ENCODE measurements at places on chromosomes 7 and 10. TPM values are rescaled to one million over a fixed set of nuclear protein-coding genes. Genes with fewer than 3 reads are reported as not detected.
A peak's percentile ranks its signal among the peaks of the same experiment; 100 is the strongest.

GRCh38 chr7:104943502-104944343 lies 70.3 kb upstream of the KMT2E start:
- peak; percentile 77 for DNase-seq

Gene WNT16
- polyA plus RNA-seq: 0.07 TPM

Gene CALHM3
- polyA plus RNA-seq: not detected

DNA sequence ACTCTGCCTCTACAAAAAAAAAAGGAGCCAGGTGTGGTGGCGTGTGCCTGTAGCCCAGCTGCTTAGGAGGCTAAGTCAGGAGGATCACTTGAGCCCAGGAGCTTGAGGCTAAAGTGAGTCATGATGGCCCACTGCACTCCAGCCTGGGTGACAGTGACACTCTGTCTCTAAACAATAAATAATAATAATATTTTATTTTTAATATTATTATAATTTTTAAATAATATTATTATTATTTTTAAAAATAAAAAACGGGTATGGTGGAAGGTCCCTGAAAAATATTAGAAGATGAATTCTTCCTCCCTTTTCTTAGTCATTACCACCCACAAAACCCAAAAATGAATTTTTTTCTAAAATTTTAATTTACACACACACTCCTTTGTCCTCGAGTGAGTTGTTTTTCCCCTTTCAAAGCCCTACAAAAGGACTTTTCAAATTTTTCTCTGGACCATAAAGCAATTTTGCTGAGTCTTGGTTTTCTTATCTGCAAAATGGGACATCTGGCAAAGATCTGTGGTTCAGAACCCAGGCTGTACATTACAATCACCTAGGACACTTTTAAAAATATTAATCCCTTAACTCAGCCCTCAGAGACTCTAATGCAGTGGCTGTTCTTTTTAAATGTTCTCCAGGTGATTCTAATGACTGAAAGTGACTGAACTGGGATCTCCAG lies 174.0 kb upstream of the NEBL start:
- DNase-seq: no peak

DNA sequence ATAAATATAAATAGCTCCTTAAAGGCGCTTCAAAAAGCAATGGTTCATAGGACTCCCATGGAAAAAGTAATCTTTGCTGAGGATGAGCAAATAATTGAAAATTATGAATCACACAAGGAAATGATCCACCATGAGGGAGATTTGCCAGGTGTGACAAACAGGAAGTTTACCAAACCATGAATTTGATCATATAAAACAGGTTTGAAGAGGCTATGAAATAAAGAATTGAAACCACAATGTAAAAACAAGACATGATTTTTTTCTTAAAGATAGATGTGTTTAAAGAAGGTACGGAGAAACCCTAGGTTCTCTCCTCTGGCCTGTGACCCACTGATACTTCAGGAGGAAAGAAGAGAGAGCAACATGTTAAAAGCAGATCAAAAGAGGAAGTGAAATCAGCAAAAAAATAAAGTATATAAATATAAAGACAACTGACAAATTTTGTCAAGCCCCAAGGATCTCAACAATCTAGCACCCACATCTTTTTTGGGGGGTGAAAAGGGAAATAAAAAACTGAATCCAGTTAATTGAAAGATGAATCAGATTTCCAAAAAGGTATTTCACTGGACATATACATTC lies 111.3 kb upstream of the ASAH2 start:
- DNase-seq: no peak

GRCh38 chr7:149886018-149886415 lies 12.2 kb downstream of the ATP6V0E2 start:
- no peak for DNase-seq

Gene EVX1
- polyA plus RNA-seq: 0.07 TPM

DNA sequence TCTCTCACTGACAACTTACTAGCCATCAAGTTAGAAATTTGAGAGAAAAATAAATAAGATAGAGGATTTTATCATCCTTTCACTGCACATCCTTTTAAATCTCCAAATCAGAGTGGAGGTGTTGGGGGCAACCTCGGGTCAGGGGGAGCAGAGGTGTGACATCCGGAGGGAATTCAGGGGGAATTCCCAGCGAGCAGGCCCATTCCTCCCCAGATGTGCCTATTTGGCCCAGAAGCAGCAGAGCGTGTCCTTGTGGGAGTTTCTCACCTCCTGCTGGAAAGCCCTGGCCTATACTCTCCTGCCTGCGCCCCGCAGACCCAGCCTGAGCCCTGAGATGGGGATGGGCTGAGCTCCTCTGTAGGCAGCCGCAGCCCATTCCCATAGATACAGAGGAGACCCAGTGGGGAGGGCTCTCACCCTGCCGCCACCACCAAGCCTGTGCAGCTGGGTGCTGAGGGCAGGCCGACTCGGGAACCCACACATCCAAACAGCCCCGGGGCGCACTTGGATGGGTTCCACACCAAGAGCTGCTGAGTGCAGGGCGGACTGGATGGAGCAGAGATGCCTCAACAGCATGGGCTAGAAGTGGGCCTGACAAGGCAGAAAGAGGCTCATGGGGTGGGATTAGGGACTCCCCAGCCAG lies 124.5 kb downstream of the CXCL12 start:
- no peak for DNase-seq

GRCh38 chr7:66732439-66732838 lies 8.1 kb upstream of the RABGEF1 start:
- no peak for DNase-seq

GRCh38 chr10:130220251-130221185 lies 84.3 kb downstream of the GLRX3 start:
- DNase-seq: no peak

DNA sequence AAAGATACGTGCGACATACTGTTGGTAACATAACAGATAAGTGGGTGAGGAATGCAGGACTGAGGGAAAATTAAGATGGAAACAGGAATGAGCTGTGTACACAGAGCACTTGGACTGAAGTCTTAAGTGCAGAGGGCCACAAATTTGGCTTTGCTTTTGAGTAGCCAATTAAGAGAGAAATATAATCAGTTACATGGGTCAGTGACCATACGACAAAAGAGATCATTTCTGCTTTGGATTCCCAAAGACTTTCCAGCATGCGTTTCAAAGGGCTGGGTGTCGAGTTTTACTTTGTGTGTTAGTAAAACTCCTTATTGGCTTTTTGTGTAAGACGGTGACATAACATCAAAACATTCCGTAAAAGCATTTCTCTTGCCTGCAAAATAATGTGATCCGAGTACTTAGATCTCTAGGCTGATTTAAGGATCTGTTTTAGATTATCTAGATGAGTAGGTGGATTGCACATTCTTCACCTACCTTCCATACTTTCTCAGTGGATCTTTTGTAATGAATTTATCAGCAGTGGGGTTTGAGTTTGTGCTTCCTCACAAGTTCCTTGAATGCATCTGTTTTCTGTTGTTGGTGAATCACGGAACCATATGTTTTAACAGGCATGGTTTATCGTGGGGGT lies 7.5 kb downstream of the RABGEF1 start:
- DNase-seq: no peak

GRCh38 chr7:155945670-155946325 lies 133.5 kb upstream of the SHH start:
- no peak for DNase-seq

GRCh38 chr7:102303669-102304422 lies 17.2 kb downstream of the SH2B2 start:
- no peak for DNase-seq

Gene VWDE
- polyA plus RNA-seq: 8.7 TPM

DNA sequence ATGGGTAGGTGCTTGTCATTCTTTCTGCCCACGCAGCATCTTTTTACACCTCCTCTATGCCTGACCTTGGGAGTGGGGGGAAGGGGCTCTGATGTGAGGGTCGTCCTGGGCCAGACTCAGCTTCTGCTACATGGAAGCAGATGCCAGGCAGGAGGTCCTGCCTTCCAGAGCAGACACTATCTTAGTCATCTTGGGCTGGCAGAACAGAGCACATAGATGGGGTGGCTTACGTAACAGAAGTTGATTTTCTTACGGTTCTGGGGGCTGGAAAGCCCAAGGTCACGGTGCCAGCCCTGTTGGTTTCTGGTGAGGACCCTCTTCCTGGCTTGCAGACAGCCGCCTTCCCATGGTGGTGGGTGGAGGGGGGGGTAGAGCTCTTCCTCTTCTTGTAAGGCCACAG lies 159.0 kb downstream of the PRKAG2 start:
- no peak for DNase-seq

- no peak for DNase-seq
Observed at GRCh38 chr7:45149606-45150005, 8.0 kb upstream of the RAMP3 start.

GRCh38 chr10:79335470-79336235 lies 11.6 kb upstream of the PPIF start:
- no peak for DNase-seq

GRCh38 chr10:22010973-22011408 lies 7.5 kb upstream of the DNAJC1 start:
- peak; percentile 34 for DNase-seq

Gene TPST1
- 42.4 TPM for polyA plus RNA-seq

DNA sequence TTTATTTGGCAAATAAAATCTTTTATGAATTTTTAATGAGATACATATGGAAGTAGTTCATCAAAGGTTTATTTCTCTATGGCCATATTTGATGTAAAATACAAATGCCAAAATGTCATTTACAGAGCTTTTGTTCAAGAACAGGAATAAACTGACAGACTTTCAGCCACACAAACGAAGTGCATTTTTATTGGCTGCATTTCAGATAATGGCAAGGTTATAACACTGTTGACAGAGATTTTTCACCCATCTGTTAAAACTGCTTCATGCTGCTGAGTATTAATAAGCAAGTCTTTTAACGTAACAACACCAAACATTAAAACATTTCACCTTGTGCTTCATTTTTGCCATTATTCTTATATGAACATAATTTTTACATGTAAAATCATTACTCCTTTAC lies 254.4 kb downstream of the ANKRD7 start:
- DNase-seq: no peak

DNA sequence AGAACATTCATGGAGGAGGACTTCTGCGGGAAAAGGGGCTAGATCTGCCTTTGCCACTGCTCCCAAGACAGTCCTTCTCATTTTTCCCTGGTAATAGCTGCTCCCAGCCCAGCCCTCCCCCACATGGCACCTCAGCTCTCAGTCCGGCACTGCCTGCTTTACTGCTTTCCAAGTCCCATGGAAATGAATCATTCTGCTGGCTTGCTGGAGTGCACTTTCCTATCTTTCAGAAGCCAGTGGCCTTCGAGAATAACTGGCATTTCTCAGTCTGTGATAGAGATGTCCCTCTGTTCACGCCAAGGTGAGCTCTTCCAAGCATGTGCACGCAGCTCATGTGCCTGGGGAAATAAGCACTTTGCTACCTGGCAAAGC lies 61.4 kb downstream of the SYPL1 start:
- DNase-seq: no peak

DNA sequence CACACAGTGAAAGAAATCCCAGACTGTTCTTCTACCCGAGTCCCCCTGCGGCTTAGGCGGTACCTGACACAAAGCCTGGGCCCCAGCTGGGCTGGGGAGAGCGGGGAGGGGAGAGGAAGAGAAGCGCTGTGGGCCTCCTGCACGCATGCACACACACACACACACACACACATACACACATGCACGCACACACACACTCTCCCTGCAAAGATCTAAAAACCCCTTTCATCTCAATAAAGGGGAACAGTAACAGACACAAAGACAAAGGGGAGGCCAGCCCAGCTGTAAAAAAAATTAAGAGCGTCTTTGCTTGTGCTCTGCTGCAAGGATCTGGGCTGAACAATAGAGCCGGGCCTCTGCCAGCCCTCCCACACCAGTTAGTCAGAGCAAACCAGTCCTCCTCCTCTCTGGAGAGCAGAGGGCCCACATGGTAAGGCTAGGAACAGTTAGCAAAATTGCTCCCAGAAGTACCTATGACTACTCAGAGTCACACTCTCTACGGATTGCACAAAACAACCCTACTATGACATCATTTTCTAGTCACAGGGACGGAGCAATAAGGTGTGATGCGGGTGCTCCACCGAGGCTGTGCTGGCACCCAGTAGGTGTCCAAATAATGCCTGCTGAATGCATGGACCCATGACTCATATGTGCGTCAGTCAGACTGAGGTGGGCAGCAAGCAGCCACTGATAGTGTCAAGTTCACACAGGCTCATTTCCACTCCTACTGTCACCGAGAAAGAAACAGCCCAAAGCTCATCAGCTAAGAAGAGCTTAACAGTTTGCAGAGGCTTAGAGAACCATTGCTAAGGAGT lies 9.2 kb downstream of the ITPRIP start:
- no peak for DNase-seq

GRCh38 chr7:146387140-146387539 lies 270.5 kb downstream of the CNTNAP2 start:
- no peak for DNase-seq

Gene FOXP2
- 7.4 TPM for polyA plus RNA-seq

- DNase-seq: no peak
Observed at GRCh38 chr10:125056161-125057132, 103.9 kb downstream of the CTBP2 start.

GRCh38 chr7:107453388-107453787 lies 16.5 kb upstream of the GPR22 start:
- DNase-seq: no peak

Gene RARRES2
- 39.1 TPM for polyA plus RNA-seq

GRCh38 chr10:44173608-44173894 lies 211.3 kb downstream of the CXCL12 start:
- DNase-seq: no peak

DNA sequence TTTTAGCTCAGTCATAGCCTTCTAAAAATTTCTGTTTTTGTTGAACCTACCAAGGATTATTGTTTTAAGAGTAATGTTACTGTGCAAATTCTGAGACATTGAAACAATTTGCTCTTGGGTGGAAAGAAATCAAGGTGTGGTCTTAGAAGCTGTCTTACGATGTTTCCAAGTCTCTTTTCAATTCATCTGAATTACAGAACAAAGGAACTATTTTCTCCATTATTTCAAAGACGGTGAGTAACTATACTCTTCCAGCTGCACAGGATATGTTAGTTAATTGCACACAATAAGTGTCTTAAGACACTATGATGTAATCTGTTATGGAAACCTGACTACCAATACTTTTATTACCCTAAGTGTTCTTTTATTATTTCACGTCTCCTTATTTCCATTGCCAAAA lies 106.8 kb upstream of the POM121L12 start:
- DNase-seq: no peak

GRCh38 chr10:64408391-64409183 lies 887.4 kb downstream of the REEP3 start:
- DNase-seq: no peak

DNA sequence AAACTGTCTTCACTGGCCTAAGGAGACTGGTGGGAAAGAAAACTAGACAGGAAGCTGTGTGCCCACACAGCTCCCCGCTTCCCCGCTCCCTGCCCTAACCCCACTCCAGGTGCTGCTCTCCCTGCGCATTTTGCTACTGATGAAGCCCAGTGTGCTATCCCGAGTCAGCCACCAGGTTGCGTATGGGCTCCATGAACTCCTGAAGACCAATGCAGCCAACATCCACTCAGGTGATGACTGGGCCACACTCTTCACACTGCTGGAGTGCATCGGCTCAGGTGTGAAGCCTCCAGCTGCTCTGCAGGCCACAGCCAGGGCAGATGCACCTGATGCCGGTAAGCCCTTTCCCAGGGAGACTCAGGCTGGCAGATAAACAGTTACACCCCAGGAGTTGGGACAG lies 20.3 kb upstream of the NFKB2 start:
- no peak for DNase-seq
